NCI-H2081 treated with DMSO at 0.1 percent for 48 hours (cell line): ENCODE measurements at places on chromosomes 16 and 17.
A peak's percentile ranks its signal among the peaks of the same experiment; 100 is the strongest.

DNA sequence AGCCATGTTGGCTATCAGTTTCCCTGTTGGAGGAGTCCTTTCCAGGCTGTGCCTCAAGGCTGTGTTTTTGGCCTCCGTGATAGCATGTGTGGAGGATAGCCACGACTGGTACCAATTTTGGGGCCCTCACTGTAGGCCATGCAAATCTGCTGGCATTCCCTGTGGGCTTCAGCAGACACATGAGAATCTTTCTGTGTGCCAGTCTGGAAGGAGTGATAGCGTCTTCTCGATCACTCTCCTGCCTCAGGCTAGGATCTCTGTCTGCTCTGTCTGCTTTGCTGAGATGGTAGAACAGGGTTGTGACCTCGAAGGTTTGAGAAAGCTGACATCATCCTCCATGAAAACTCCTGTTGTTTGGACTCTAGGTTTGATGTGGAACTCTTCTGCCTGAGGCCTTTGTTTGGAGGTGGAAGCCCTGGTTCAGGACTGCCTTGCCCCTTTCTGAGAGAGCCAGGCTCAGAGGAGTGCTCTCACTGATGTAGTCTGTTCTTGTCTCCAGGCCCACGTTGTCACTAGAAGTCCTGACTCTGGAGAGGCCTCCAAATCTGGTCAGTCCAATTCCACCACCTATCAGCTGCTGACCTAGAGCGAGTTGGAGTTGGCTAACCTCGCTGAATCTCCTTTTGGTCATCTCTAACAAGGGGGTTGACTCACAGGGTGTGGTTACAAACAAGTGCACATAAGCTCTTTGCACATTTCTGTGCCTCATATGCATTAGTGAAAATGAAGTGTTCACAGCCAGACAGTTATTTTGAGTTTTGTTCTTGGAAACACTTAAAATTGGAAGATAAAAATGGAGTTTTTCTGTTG is 12.1 kb upstream of the EDC4 start:
- DNase-seq = no peak

GRCh38 chr17:55233840-55234239 is 30.9 kb upstream of the HLF start:
- no peak for DNase-seq

- no peak for DNase-seq
Measured at GRCh38 chr17:45286286-45286685, 24.4 kb upstream of the SPATA32 start.

DNA sequence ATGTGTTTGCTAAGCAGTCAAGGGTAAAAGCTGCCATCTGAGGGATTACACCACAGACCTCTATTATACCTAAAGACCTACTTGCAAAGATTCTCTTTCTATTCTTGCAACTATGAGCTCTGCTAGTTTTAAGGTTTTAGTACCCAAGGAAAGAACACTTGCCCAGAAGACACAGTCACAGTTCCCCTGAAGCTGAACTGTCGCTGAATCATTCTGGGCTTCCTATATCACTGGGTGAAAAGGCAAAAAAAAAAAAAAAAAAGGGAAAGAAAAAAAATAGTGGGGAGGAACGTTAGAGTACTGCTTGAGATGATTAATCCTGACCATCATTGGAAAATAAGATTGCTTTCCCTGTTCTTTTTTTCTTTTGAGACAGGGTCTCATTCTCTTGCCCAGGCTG is 37.9 kb downstream of the LYRM1 start:
- no peak for DNase-seq

DNA sequence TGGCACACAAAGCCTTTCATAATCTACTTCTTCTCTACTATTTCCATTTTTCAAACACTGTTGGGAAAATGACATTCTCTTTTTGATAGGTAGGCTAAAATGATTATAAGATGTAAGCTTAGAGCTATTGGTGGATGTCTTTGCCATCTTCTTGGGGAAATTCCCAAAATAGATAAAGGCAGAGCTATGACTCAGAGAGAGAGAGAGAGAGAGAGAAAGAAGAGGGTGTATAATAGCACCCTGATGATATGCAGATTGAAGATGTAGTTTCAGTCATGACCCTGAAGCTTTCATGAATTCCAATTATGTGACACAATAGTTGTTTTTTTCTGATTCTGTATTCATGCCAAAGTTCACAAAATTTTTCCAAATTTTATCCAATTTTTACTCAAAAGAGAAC is 529.1 kb downstream of the HS3ST4 start:
- DNase-seq = no peak

DNA sequence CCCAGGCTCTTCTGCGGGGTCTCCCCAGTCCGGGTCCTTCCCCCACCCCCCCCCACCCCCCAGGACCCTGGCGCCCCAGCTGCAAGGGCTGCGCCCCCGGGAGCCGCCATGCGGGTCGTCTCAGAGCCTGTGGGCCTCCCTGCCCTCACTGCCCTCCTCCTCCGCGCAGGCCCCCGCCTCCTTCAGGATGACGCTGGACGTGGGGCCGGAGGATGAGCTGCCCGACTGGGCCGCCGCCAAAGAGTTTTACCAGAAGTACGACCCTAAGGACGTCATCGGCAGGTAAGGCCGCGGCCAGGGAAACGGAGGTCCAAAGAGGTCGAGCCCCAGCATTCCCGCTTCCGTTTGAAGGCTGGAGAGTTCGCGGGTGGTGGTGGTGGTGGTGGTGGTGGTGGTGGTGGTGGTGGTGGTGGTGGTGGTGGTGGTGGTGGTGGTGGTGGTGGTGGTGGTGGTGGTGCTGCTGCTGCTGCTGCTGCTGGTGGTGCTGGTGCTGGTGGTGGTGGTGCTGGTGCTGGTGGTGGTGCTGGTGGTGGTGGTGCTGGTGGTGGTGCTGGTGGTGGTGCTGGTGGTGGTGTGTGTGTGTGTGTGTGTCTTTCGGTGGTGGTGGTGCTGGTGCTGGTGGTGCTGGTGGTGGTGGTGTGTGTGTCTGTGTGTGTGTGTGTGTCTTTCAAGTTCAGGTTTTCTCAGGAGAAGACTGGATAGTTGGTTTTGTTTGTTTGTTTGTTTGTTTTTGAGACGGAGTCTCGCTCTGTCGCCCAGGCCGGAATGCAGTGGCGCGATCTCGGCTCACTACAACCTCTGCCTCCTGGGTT is 615 bp downstream of the PHKG2 start:
- no peak for DNase-seq

- no peak for DNase-seq
Measured at GRCh38 chr17:55351226-55351625, 70.4 kb downstream of the MMD start.

DNA sequence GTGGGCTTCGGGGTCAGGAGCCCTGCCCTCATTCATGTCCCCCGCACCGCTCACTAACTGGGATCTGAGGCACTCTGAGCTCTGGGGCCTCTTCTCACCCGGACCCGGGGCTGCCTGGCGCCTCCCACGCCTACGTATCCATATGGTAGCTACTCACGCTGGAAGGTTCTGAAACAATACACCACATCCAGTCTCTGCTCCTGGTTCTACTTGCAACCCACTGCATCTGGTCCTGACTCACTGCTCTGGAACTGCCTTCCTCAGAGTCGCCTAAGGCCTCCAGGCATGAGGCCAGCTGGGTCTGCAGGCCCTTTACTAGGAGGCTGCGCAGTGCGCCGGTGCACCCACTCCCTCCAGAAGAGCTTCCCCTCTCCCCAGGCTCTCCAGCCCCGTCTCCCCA is 18.1 kb downstream of the USP36 start:
- DNase-seq = no peak

- no peak for DNase-seq
Measured at GRCh38 chr17:17978481-17979424, 6.1 kb downstream of the DRC3 start.

DNA sequence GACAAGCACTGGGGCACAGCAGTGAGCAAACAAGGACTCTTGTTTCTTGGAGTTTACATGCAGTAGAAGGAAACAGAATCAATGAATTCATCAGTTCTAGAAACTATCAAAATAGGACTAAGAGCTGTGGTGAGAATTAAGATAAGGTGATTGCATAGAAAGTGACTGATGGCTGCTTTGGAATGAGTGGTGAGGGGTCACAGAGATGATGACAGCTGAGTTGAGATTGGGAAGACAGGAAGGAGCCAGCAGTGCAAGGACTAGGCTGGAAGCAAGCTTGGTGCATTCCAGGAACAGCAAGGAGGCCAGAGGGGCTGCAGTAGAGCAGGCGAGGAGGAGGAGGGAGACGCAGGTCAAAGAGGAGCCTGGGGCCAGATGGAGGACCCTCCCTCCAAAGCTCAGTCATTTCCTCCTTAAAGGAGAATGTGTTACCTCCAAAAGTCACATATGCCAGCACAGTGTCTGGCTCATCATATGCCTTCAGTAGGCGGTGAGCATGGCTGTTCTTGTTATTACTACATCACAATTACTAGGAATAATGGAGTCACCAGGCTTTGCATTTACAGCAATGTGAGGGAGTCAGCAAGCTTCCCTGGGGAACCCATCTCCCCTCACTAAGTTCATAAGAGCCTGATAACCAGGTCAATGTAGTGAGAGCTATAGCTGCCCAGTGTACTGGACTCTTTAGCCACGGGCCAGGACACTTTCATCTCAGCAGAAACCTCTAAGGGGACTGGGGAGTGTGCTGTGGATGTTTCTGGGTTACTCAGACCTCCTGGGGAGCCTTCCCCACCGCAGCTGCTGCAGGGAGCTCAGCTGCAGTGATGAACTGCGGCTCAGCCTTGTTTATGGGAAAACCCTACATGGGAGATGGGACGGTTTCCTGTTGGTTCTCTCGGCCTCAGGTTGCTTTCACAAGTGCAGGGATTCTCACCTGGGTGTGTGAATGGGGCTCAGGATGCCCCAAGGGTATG is 157.2 kb downstream of the SEC14L1 start:
- DNase-seq = no peak

DNA sequence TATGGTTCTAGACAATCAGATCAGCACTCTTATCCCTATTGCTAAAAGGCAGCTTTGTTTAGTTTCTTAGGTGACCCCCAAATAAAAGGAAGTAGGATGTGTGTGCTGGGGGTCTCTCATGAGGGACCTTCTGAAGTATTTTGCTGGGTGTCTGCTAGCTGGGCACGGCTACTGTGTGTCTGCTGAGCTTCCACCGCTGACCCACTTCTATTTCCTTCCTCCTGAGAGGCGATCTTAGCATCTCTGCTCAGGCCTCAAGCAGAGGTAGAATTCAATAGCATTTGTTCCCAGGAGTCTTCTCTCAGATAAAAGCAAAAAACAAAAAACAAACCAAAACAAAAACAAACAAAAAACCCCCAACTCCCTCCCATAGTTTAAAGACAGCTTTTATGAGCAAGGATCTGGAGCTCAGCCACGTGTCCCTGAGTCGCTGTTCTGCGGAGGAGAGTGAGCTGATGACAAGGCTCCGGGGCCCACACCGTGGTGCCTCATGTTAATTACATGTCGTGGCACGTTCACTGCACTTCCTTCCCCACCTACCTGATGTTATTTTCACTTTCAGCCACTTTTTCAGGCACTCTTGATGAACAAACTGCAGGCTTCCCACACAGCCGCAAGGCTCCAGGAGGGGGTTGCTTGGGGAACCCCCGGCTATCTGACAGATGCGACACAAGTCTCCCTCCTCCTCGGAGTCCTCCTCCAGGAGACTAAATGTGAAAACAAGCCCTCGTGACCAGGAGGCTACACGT is 83.5 kb downstream of the MARCHF10 start:
- no peak for DNase-seq

DNA sequence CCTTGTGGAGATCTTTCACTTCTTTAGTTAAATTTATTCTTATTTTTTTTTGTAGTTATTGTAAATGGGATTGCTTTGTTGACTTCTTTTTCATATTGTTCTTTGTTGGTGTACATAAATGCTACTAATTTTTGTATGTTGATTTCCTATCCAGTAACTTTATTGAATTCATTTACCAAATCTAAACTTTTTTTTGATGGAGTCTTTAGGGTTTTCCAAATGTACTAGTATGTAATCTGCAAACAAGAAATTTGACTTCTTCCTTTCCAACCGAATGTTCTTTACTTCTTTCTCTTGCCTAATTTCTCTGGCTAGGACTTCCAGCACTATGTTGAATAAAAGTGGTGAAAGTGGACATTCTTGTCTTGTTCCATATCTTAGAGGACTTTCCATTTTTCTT is 41.8 kb upstream of the NACA2 start:
- DNase-seq = no peak

DNA sequence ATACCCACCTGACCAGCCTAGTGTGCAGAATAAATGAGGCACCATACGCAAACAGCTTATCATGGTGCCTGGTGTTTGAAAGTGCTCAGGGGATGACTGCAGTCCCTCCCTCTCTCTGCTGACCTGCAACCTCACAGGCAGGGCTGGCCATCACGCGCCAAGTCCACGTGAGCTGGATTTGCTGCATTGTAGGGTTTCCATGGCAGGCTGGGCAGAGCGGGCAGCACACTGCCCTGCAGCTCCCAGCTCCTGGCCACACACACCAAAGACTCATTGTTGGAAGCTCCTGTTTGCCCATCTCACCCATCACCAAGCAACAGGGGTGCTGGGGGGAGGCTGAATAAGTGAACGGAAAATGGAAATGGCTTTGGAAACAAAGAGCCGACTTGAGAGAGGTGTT is 81.8 kb downstream of the IRX3 start:
- DNase-seq = no peak

DNA sequence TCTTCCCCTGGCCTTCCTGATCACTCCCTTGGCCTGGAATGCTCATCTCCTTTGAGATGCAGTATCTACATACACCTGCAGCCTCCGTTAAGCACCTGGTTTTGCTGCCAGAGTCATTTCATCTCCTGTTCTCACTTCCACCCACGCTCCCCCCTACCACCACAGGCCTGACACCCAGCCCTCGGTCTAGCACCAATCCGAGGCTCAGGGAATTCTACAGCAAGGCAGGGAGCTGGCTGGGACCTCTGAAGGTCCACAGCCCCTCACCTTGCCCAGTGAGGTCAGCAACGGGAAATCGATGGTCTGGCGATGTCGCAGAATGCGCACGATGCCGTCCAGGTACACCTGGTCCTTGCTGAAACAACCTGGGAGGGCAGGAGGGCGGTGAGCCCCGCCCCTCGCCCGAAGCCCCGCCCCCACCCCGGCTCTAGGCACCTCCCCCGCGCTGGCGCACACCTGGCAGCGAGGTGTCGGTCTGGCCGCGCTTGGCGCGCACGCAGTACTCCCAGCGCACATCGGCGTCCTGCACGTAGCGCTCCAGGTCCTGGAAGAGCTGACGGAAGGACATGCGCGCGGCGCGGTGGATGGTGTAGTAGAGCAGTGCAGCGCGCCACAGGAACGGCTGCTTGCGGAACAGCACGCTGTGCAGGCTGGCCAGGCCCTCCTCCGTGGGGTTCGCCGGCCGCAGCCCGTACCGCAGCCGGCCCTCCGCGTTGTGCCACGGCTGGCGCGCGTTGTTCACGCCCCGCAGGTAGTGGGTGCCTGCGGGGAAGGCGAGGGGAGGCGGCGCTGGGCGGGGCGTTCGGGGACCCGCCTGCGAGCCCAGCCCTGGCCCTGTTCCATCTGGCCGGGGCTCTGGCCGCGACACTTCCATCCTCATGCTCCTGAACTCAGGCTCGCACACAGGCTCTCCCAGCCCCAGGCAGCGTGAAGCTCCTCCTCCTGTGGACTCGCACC is 5.7 kb downstream of the MATCAP1 start:
- peak; percentile 37 for DNase-seq

DNA sequence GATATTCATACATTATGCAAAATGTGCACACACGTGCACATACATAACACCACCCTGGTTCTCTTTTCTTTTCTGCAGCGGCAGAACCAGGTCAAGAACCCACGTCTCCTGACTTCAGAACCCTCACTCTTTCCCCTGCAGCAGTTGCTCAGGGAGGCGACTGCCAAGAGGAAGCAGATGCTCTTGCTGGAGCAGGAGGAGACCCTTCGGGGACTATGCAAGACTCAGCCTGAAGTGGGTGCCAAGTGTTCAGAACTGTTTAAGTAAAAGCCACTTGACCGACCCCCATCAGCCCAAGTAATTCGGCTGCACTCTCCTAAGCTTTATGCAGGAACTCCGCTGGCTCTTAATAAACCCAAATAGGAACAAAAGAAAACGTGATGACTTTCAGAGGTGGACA is 193.8 kb downstream of the SLC39A11 start:
- DNase-seq = no peak

- no peak for DNase-seq
Measured at GRCh38 chr17:81694810-81695209, 8.4 kb upstream of the MRPL12 start.
